ENCODE measurements at places on chromosomes 5 and 9. TPM values are rescaled to one million over a fixed set of nuclear protein-coding genes. Genes with fewer than 3 reads are reported as not detected.

- no peak for DNase-seq
Measured at GRCh38 chr9:135825435-135826187, 81.7 kb downstream of the CAMSAP1 start.

- peak; percentile 19 for DNase-seq
Measured at GRCh38 chr9:13144166-13144775, 135.2 kb downstream of the MPDZ start.

GRCh38 chr9:108845507-108845906 is 10.3 kb downstream of the ACTL7B start:
- DNase-seq, result no peak

DNA sequence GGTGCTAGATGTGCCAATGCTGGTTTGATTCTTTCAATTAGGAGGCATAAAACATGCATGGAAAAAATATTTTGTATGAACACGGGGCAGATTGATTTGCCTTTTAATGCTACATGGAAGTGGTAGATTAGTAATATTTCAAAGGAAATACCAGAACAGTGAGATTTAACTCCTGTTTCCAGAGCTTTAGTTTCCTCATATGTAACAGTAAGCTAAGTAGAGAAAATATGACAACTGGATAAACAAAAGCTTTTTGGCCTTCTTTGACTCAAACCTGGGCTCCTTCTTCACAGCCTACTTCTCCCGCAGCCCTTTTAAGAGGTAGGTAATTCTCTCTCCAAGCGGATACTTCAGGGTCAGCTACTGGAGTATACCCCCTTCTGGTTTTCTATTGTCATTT is 254.2 kb upstream of the TRPC7 start:
- peak; percentile 76 for DNase-seq

GRCh38 chr9:90735952-90736351 is 65.7 kb upstream of the SYK start:
- no peak for DNase-seq

The ZNF879 gene
- 3.7 TPM for total RNA-seq
